ENCODE measurements at places on chromosomes 2 and 18. TPM values are rescaled to one million over a fixed set of nuclear protein-coding genes. Genes with fewer than 3 reads are reported as not detected.
A peak's percentile ranks its signal among the peaks of the same experiment; 100 is the strongest.

GRCh38 chr2:17470855-17471641 lies 47.2 kb downstream of the RAD51AP2 start:
- DNase-seq: no peak

DNA sequence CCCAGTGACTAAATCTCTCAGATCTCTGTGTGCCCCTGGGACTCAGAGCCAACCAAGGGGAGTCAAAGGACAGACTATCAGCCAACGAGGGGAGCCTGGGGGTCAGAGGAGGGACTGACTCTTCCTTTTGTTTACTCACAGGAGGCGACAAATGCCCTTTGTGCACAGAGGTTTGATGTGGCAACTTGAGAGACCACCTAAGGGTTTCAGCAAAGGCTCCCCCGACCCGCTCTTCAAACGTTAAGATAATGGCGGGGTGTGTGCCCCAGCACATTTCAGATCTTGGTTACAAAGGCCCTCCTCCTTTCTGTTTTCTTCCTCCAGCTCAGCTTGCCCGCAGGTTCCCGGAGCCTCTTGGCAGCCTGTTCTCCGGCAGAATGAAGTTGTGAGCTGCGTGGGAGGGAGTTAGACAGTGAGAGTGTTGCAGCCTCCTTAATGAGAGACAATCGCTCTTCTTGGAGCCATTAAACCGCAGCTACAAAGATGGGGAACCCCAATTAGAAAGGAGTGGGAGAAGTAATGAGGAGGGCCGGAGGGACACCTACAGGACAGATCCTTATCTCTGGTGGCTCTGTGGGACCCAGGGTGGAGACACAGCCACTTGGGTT lies 76.2 kb downstream of the KIAA2012 start:
- peak; percentile 58 for DNase-seq

GRCh38 chr18:12599543-12599942 lies 58.4 kb downstream of the SPIRE1 start:
- DNase-seq: no peak

Gene CHRND
- total RNA-seq: 0.18 TPM

- DNase-seq: no peak
Measured at GRCh38 chr2:218991674-218992168, 1.5 kb downstream of the CRYBA2 start.

Measured in cerebellum (tissue), 4 donors.